ENCODE measurements at places on chromosomes 12 and 14.

DNA sequence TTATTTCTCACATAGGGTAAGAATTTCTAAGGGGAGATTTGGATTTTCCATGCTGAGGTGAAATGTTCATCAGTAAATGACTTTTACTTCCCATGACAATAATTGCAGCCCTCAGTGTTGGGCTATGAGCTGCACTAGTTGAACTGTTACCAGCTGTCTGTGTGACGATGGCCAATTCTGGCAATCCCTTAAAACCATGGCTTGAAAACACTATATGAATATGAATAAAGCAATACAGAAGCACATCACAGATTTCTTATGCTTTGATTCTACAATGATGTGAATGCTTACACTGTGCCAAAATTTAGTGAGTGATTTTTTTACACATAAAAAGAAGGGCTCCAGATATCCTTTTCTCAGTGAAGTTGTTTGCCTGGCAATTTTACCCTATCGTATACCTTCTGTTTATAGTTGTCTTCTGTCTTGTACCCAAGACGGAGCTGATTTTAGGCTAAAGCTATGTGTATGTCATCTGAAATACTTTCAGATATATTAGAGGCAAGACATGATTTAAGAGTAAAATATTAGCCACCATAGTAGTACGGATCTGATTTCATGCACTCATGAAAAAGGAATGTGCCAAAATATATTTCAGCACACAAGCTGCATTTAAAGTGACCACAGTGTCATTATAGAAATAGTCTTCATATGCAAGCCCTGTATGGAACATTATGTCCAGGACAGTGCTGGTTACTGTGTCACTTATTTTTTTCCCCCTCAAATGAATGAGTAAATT is 52.0 kb downstream of the SLC38A4 start:
- DNase-seq, result no peak

GRCh38 chr12:94589591-94590001 is 60.8 kb downstream of the TMCC3 start:
- no peak for DNase-seq

- no peak for DNase-seq
Measured at GRCh38 chr12:4564818-4565217, 2.8 kb downstream of the DYRK4 start.

GRCh38 chr14:94025720-94026119 is 420 bp upstream of the OTUB2 start:
- DNase-seq, result no peak

DNA sequence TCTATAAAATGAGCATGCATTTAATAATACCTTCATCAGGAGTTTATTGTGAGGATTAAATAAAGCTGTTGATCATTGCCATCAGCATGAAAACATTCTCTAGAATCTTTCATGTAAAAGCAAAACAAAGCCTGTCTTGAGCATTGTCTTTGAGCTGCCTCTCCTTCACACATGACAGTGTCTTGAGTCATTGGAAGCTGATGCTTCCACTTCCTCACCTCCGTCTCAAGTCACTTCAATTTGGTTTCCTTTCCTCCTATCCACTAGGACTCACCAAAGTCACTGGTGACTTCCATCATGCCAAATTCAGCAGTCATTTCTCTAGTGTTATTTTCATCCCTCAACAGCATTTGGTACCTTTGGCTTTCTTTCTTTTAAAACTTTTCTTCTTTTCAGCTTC is 31.6 kb upstream of the MYBPC1 start:
- DNase-seq, result no peak

- DNase-seq, result no peak
Measured at GRCh38 chr14:67987606-67988005, 168.0 kb downstream of the RAD51B start.

- no peak for DNase-seq
Measured at GRCh38 chr12:89796798-89797382, 88.3 kb upstream of the ATP2B1 start.

- no peak for DNase-seq
Measured at GRCh38 chr14:52950410-52950897, 396 bp downstream of the FERMT2 start.

- DNase-seq, result no peak
Measured at GRCh38 chr12:105281694-105282049, 45.7 kb upstream of the APPL2 start.

DNA sequence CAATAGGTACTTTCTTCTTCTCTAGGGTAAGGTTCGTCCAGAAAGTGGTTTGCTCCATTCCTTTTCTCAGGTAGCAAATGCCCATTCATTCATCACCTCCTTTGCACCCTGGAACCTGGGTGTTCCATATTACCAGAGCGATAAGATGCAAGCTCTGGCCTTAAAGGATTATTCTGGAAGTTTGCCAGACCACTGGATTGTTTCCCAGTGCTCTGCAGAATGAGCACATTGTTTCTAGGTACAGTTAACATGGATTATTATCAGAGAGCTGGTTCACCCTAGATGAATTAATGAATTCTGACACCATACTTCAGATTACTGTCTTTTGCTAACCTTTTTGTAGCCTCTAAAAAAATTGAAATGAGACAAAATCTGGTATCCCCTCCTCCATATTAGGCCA is 170.9 kb upstream of the BMP4 start:
- peak; percentile 70 for DNase-seq

DNA sequence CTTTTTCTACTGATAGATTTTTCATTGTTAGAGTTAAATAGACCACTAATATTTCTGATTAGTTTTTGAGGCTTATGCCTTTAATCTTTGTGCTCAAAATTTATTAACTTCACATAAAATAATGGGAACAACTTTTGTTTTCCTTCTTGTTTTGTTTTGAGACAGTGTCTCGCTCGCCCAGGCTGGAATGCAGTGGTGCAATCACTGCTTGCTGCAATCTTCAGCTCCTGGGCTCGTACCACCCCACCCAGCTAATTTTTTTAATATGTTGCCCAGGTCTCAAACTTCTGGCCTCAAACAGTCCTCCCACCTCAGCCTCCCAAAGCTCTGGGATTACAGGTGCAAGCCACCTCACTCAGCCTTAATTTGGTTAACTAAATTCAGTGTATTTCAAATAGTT is 16.8 kb downstream of the SCFD1 start:
- DNase-seq, result no peak

GRCh38 chr14:88554457-88555286 is at the start of gene PTPN21:
Gene PTPN21 (minus strand): TSS chr14:88555007. CDS start chr14:88550417, 4,590 bp downstream.
- no peak for DNase-seq

DNA sequence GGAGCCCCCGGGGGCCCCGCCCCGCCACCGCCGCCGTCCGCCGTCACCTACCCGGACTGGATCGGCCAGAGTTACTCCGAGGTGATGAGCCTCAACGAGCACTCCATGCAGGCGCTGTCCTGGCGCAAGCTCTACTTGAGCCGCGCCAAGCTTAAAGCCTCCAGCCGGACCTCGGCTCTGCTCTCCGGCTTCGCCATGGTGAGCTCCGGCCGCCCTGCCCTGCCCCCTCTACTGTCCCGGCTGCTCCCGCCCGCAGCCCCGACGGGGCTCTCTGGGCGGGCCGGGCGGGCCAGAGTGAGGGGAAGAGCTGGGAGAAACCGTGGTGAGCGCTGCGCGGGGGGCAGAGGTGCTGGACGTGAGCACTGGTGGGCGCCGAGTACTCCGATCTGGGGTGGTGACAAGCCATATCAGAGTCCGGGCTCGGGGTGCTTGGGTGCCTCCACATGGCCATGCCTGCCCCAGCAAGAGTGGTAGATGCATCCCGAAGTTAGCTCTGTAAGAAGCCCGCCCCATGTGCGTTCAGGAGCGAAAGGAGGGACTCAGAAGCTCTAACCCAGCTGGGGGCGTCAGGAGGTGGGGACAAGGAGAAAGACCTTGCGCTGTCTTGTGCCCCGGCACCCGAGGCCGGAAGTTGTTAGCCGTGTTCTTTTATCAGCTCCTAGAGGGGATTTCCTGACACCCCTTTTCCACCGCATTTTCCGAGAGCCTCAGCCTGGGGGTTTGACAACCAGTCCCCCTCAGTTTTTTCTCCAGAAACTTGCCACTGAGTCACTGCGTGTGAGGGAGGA is 717 bp downstream of the ORAI1 start:
- DNase-seq, result no peak

- DNase-seq, result peak; percentile 86
Measured at GRCh38 chr12:91274916-91275315, 92.3 kb upstream of the DCN start.

- DNase-seq, result no peak
Measured at GRCh38 chr12:85266356-85266755, 13.7 kb upstream of the ALX1 start.

DNA sequence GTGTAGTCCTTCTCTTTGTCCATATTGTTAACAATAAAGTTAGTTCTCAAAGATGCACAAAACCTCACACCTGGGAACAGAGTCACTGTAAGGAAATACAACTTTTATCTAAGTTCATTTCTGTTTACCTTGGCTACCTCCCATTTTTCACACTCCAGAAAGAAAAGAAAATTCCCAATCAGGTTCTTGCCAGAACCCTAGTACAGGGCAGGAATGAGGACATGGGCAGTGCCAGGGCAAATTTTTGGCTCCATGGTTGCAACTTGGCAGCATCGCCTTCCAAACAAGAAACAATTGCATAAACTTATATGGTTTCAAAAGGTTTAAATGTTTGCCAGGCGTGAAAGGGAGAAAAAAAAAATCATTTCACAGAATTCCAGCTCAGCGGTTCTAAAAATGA is 296.3 kb upstream of the PRKD1 start:
- DNase-seq, result no peak

DNA sequence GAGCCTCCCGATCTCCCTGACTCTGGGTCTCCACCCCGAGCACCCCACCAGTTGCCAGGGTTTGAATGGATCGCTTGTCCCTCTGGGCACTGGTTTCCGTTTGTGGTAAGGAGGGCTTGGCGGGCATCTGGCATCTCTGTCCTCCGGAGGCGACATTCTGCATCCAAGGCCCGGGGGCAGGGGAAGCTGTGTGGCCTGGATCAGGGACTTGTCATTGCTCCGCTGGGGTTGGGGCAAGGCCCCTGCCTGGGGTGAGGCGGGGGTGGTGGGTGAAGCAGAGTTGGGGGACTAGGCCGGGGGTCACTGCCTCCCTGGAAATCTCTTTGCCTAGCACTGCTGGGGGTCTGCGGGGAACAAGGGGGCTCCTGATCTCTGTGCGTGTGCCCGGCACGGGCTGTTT is 30.2 kb downstream of the KIF26A start:
- no peak for DNase-seq

DNA sequence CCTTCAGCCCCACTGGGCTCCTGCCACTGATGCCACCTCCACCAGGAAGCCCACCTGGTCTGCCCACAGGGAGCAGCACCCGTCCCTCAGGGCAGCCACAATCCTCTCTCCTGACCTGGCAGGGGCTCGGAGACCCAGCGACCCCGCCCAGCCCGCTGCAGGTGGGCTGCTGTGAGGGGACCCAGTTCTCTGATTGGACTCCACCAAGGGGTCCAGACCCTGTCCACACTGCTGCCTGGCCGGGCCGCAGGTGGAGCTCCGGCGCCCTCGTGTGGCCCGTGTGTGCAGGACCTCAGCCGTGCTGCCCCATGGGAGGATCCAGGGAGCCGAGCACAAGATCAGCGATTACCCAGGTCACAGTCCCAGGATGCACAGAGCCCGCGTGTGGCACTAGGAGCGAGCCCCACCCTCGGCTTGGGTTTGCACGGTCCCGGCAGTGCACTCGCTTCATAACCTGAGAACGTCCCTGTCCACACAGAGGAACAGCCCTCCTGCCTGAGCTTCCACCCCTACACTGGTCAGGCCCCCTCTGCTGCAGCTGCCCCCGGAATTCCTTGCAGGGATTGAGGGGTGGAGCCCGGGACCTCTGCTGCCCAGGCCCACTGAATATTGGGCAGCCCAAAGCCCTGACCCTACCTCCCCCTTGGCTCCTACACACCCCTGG is 35.4 kb upstream of the TMEM179 start:
- DNase-seq, result no peak

DNA sequence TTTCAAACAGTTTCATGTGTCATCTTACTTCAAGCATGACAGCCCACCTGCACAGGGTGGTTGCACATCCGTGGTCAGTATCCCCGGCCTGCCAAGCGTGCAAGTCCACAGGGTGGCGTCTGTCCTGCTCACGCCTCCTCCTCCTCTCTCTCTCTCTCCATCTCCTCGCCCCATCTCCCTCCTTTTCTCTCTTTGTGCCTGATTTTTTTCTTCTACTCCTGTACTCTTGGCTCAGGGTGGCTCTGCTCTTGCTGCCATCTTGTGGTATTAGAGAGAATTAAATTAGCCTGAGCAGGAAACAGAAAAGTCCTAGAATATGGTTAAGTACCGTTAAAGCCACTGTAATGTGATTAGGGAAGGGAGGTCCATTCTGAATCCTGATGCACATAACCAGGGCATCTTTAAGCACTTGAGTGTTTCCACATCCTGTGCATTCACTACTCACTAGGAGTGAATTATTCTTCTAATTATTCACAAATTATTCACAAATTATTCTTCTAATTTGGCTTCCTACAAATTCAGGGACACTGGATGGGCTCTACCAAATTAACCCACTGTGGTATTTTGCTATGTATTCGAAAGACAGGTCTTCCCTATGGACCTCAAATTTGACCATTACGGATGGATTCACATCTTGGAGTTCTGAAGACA is 25.5 kb upstream of the DTX1 start:
- DNase-seq, result no peak

DNA sequence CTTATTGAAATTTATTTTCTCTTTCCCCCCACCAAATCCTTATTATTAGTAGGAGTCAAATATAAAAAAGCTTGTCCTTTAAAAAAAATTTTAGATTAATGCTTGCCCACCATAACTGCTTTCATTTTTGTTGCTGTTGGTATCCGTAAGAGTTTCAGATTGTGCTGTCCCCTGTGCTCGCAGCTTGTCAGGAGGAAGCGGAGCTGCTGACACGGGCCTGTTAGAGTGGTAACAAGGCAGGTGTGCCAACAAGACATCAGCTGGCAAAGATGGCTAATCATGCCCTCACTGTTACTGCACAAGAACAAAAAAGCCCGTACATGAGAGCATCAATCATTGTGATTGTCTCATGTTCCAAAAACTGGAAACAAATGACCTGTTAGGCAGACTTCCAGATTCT is 148.4 kb downstream of the ALG10B start:
- DNase-seq, result no peak

GRCh38 chr12:80230068-80230467 is 130.7 kb downstream of the OTOGL start:
- peak; percentile 33 for DNase-seq

DNA sequence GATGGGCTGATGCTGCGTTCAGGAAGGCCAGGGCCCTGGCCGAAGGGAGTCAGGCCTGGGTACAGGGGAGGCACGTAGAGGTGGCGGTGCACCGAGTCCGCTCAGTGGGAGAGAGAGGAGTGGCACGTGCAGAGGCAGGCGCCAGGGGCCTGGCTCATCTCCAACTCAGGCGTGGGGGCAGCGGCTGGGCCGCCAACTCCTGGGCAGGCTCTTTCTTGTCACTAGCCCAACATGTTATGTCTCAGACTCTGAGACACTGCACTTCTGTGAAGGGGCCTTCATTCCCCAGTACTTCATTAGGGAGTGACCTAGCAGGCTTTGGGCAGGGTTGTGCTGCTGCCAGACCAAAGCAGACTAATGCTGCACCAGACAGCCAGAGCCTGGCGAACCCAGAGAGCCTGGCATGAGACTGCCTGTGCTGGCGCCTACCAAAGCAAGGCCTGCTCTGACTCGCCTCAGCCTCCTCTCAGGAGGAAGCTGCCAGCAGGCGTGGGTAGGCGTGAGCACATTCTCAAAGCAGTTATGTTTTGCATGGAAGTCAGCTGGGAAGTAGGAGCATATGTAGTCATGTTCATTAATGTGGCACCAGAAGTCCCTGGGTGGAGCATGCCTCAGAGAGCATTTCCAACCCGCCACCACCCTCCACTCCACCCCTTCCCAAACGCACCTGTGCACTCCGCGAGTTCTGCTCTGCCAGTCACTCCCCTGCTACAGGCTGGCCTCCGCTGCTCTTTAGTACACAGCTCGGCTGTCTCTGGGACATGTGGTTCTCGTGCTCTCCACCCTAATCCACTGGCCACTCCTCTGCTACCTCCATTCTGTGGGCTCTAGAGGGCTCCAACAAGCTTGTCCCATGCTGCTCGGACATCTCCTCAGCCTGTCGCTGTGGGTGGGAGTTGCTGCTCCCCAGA is 9.7 kb downstream of the CKB start:
- DNase-seq, result no peak

All from retinal pigment epithelial cell (primary cell).